ENCODE measurements at places on chromosomes 16 and 17.

DNA sequence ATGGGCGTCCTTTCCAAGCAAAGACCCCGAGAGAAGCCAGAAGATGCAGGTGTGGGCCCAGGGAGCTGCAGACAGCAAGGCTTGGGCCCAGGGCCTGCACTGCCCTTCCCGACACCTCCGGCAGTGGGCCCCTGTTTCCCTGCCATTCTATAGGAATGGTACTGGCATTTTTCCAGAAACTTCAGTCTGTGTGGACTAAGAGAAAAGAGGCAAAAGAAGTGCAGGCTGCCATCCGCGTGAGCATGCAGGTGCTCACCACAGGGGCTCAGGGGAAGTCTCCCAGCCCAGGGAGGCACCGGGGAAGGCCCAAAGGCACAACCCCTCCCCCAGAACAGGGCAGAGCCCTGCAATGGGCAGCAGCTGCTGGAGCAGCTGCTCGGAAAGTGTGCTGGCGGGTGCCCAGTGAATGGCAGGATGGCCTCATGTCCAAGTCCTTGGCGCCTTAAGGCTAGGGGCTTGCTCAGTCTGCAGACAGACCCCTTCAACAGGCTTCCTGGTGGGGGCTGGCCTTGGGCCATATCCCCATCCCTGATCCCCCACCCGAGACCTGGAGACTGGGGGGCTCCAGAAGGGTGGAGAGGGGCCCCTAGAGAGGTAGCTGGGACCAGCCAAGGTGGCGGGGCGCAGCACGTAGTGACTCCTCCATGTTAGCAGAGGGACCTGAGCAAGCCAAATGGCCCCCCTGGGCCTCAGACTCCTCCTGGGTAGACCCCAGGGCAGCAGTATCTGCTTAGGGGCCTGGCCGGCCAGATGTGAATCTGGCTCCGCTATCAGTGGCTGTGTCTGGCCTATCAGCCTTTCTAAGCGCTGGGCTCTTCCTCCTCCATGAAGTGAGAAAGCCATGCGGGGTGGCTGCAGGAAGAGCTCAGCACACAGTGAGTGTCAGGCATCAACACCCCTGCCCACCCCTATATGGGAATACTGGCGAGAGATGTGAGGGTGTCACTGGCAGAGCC, 6.7 kb upstream of the TPPP3 start:
- no peak for DNase-seq

DNA sequence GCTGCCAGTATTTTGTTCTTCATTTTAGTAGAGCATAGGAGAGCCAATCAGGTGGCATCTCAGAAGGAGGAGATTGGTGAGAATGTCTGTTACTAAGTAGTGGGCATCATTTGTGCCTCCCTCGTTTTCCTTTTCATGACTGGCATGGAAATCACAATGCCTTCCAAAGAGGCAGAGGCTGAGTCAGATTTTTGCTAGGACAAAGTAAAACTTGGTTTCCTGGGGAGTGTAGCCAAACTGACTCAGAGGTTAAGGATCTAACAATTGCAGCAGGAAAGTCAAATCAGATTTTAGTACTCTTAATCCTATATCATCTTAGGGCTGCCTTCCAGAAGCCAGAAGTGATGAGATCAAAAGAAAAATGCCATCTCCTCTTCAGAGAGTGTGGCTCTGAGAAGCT, 138.7 kb downstream of the ANKFN1 start:
- DNase-seq: no peak

- DNase-seq: no peak
Measured at GRCh38 chr16:54493594-54493993, 207.0 kb upstream of the IRX3 start.

DNA sequence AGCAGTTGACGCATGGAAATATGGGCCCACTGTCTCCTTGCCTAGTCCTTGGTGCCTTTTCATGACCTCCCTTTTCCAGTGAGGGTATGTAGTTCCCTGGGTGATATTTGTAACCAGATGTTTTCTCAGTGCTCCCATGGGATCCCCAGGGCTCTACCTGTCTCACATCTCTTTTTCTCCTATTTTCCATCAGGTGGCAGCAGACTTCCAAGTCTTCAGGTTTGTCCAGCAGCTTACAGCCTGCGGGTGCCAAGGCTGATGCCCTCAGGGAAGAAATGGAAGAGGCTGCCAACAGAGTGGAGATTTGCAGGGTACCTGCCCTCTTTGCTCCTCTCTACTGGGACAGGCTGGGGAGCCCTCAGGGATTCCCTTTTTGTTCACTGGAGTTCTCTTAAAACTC, 89.1 kb downstream of the ELAC2 start:
- DNase-seq: no peak

DNA sequence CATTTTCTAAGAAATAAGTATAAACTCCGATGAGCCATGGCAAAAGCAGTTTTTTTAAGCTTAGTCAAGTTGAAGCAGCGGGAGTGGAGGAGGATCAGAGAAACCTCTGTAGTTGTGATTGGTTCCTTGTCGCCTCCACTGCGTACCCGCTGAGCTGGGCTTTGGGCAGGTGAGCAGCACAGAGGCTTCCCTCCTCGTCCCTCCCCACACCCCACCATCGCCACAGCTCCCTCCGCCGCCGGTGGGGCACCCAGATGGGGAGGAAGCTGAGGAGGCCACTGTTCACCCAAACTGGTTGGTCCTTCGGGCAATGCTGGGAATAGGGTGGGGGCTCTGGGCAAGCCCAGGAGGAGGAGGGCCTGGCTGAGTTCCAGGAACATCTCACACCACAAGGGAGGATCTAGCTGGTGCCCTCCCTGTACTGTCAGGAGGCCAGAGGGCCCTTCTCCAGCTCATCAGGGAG, 5.2 kb upstream of the MRPL38 start:
- no peak for DNase-seq

GRCh38 chr17:72165192-72165866, 44.5 kb downstream of the SOX9 start:
- no peak for DNase-seq

- DNase-seq: no peak
Measured at GRCh38 chr17:68861602-68862001, 93.6 kb downstream of the ABCA8 start.

- DNase-seq: no peak
Measured at GRCh38 chr16:78638371-78638770, 538.9 kb downstream of the WWOX start.

DNA sequence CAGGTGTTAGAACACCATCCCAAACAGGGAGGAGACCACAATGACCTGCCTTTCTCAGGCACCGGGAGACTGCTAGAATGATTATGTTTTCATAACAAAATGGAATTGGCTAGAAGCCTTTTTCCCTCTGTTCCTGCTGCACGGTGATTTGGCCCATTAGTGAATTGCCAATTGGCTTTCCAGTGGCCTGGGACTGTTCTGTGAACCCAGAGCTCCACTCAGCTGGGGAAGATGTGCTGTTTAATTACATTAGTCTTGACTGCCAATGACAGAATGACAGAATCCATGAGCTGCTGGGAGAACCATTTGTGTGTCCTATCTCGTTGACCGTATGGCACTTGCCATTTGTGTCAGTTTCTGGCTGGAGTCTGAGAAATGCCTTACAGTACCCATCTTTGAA, 242.9 kb downstream of the CDH11 start:
- no peak for DNase-seq

DNA sequence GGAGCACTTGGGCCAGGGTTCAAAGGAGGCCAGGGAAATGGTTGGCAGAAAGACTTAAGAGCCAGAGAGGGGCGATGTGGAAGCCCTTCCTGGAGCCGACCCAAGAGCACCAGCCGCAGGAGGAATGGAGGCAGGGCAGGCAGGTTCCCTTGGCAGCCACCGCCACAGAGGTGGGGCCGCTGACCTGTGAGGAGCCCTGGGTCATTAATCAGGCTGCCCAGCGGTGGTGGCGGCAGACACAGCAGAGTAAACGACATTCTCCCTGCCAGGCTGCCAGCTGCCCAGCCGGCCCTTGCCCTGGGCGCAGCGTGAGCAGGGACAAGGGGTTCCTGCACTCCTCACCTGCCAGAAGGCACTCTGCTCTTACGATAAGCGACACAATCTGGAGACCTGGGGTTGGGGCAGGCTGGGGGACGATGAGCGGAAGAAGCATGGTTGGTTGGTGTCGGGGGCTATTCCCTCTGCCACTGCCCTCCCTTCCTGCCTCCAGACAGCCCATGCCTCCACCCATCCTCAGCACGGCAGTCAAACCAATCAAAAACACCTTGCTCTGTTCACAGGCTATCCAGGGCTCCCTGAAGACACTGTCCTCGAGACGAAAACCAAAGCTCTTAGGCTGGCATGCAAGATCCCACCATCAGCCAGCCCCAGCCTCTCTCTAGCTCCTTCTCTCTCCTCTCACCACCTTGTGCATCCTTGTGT, 40.9 kb downstream of the PLXDC1 start:
- no peak for DNase-seq

DNA sequence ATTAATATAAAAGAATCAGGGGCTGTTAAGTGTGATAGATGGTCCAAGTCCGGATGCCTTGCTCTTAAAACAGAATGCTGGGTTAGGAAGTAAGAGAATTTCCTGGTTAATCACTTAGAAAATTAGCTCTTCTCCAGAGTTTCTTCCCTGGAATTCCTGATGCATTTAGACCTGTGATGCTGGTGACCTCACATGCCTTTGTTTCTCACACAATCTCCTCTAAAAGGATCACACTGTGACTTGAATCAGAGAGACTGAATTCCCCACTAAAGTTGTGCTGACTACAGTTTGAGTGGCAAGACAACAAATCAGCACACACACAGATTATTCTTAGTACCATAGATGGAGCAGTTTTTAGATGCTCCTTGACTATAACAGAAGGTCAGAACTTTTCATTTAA, 4.4 kb upstream of the RNF43 start:
- no peak for DNase-seq

All from stimulated activated CD8-positive, alpha-beta memory T cell treated with anti-CD3 and anti-CD28 coated beads, Interleukin-7, amount 100 ng/mL, for 48 hours (primary cell).